ENCODE measurements at places on chromosomes 13 and 19.

GRCh38 chr13:44416744-44417143, 43.1 kb downstream of the SERP2 start:
- DNase-seq, result no peak

DNA sequence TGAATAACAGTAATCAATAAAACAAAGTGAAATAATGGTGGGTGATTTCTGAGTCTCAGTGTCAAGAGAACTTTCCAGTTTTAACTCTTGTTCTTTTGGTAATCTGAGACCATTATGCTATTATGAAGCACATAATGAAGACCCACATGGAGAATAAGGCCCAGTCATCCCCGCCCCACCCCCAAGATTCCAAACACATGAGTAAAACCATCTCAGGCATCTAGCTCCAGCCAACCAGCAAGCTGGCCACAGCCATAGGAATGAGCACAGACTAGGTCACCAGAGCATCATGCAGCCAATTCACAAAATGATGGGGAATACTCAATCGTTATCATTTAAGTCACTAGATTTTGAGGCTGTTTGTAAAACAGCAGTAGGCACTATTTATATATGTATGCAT, 1769.0 kb upstream of the PCDH20 start:
- DNase-seq, result no peak

GRCh38 chr13:43564952-43565351, 221.8 kb downstream of the ENOX1 start:
- DNase-seq, result no peak

- DNase-seq, result peak; percentile 47
Measured at GRCh38 chr19:40139533-40140287, 49.0 kb upstream of the ZNF780A start.

DNA sequence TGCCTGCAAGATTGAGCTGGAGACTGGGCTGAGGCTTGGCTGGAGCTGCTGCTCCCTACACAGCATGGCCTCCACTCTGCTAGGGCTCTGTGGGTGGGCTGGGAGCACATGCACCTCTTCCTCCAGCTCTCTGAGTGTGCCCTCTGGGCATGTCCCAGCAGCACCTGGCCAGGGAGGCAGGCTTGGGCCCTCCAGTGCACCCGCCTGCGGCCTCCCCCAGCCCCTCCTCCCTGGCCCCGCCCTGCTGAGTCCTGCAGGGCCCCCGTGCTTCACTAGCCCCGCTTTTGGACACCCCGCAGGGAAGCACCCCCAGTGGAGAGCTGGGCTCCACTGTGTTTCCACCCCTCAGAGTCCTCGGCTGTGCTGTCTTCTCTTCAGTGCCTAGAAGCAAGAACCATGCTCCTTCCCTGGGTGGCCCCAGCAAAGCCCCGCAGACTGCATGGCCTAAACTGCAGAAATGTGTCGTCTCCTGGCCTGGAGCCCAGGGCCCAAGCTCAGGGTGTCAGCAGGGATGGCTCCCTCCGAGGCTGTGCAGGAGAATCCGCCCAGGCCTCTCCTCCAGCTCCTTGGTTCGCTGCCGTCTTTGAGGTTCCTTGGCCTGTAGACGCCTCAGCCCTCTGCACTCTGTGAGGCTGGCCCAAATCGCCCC, 5.0 kb upstream of the TEX29 start:
- no peak for DNase-seq

- no peak for DNase-seq
Measured at GRCh38 chr13:47407808-47408207, 511.0 kb upstream of the HTR2A start.
